Stimulated activated CD8-positive, alpha-beta memory T cell treated with anti-CD3 and anti-CD28 coated beads, Interleukin-4, amount 100 ng/mL, for 4 hours (primary cell): ENCODE measurements at places on chromosomes 5 and 9.

DNA sequence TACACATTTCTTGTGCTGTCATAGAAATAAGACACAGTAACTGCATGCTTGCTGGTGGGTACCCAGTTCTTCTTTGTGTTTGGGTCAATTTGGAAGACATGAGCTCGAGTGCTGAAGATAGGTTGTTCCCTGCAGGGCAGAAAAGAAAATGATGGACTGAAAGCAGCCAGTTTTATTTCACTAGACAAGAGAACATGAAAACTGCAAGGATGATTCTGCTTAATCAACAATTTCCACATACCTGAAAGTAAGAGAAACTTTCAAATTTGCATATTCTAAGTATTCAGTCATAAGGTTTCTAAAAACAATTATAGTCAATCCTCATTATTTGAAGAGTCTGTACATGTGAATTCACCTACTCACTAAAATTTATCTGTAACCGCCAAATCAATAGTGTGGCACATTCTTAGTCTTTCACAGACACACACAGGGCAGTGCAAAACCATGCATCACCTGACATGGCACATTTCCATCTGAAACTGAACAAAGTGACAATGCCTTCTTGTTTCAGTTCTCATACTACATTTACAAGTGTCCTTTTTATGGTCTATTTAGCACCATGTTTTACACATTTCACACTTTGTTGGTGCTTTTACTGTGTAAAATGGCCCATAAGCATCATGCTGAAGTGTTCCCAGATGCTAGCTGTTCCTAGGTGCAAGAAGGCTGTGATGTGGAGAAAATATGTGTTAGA lies 56.9 kb downstream of the HOMER1 start:
- DNase-seq, result no peak

DNA sequence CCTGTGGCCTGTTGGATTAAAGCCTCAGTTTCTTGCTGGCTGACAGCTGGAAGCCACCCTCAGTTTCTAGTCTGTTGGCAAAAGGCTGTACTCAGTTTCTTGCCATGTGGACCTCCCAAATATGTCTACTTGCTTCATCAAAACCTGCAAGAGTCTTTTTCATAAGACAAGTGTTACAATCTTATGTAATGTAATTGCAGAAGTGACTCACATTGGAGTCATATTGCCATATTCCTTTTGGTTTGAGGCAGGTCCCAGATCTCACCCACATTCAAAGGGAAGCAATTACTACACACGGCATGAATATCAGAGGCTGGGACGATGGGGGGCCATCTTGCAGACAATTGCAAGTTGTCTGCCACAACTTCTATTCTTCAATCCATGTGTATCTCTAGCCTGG lies 286.7 kb upstream of the IL12B start:
- no peak for DNase-seq

DNA sequence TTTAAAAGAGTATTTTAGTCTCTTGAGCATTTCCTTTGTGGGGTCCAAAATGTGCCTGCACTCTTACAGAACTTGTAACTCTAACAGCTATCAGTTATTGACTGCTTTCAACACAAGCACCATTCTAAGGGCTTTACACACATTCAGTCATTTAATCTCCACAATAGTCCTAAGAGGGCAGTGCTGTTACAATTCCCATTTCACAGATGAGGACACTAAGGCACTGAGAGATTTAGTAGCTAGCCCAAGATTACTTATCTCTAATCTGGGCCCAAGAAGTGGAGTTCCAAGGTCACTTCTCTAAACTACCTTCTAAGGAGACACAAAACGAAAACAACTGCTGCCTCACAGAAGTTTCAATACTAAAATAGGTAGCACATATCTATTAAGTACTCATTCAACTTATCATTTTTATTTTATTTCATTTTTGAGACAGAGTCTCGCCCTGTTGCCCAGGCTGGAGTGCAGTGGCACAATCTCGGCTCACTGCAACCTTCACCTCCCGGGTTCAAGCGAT lies 275.2 kb downstream of the CWC27 start:
- no peak for DNase-seq

GRCh38 chr5:72325566-72326305 lies 5.6 kb downstream of the PTCD2 start:
- DNase-seq, result no peak

- peak; percentile 15 for DNase-seq
Measured at GRCh38 chr9:112334432-112334841, 1.0 kb upstream of the PTBP3 start.

DNA sequence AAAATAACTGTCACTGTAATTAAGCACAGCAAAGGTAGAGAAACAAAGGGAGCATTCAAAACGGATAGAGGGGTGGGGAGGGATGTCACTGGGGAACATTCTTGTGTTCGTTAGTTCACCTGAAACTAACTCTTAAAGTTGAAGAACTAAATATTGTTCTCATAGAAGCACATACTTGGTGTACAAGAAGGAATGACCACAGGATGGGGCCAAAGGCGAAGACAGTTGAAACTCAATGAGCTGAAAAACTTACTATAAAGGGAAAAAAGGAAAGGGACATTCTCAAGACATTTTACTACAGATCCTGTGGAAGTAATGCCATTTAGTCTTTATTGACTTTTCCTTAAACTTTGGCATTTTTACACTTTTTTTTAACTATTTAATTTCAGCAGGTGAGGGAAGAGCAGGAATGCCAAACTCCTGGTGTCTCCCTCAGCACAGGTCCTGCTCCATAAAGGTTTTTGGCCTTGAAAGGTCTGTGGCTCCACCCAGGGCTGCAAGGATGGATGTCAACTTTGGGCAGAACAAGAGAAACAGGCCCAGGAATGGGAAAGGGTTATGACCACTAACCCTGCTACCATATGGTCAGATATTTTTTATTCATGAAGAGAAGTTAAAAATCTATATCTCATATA lies 197.6 kb upstream of the RASA1 start:
- no peak for DNase-seq

GRCh38 chr5:108935611-108936010 lies 187.9 kb downstream of the FER start:
- DNase-seq, result no peak

- no peak for DNase-seq
Measured at GRCh38 chr9:75616841-75617566, 273.5 kb upstream of the PCSK5 start.

DNA sequence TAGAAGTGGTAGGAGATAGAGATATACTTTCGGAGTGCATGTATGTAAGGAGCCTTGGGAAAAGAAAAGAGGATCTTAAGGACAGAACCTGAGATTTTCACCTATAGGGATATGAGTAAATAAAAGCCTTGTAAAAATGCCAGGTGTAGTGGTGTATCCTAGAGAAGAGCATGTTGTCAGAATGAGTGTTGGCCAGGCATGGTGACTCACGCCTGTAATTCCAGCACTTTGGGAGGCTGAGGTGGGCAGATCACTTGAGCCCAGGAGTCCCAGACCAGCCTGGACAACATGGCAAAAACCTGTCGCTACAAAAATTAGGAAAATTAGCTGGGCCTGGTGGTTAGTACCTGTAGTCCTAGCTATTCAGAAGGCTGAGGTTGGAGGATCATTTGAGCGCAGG lies 76.0 kb downstream of the IPO11 start:
- DNase-seq, result no peak

DNA sequence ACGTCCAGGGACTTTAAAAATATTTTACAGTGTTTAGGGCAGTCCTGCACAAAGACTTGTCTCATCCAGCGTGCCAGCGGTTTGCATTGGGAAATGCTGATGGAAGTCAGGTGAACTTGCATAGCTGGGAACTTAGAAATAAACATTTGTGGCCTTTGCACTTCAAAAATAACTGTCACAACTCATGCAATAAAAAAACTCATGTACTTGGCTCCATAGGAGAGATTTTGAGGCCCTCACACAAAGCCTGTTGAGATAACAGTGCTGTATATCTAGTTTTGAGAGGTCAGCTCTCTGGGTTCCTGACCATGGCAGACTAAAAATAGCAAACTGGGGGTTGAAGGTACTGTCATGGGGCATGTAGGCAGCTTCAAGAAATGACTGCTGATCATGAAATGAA lies 5.5 kb downstream of the COMMD10 start:
- no peak for DNase-seq
